Vein endothelial cell (primary cell): ENCODE measurements at places on chromosomes 11 and 22. TPM values are rescaled to one million over a fixed set of nuclear protein-coding genes. Genes with fewer than 3 reads are reported as not detected.

The ABCC8 gene
- not detected in 2 replicates for total RNA-seq

The TCN1 gene
- 0.10 TPM in 1 of 2 replicates, not detected in the other for total RNA-seq

The SLC25A18 gene
- not detected in 2 replicates for total RNA-seq

The DEUP1 gene
- total RNA-seq = not detected in 2 replicates

The EFEMP2 gene
- 22.2 and 40.2 TPM in 2 replicates for total RNA-seq

The C11orf91 gene
- total RNA-seq = 0.33 TPM in 1 of 2 replicates, not detected in the other

The NPAS4 gene
- total RNA-seq = not detected in 2 replicates

The SLC22A8 gene
- not detected in 2 replicates for total RNA-seq

The SDF2L1 gene
- total RNA-seq = 22.0 and 29.7 TPM in 2 replicates

The EMSY gene
- 17.6 and 27.3 TPM in 2 replicates for total RNA-seq

The CDCA5 gene
- 9.5 and 15.1 TPM in 2 replicates for total RNA-seq

The VPREB1 gene
- total RNA-seq = not detected in 2 replicates

The SPTBN2 gene
- total RNA-seq = 31.9 and 54.9 TPM in 2 replicates

The SCGB1D2 gene
- not detected in 2 replicates for total RNA-seq

The TANGO2 gene
- total RNA-seq = 44.8 and 51.6 TPM in 2 replicates

The C11orf97 gene
- not detected in 2 replicates for total RNA-seq

The AIFM3 gene
- total RNA-seq = 0.10 and 0.33 TPM in 2 replicates

The MAPK8IP1 gene
- 5.9 and 6.6 TPM in 2 replicates for total RNA-seq

The FADS3 gene
- 165 and 209 TPM in 2 replicates for total RNA-seq

The FAM180B gene
- not detected in 2 replicates for total RNA-seq

The ANO5 gene
- total RNA-seq = 0.38 and 0.65 TPM in 2 replicates

The TENM4 gene
- under 0.01 and 0.19 TPM in 2 replicates for total RNA-seq

The DUSP8 gene
- 0.57 and 1.3 TPM in 2 replicates for total RNA-seq

The OR52N1 gene
- total RNA-seq = not detected in 2 replicates

The OR52I2 gene
- not detected in 2 replicates for total RNA-seq

The HPS5 gene
- 22.9 and 25.1 TPM in 2 replicates for total RNA-seq

The GRM5 gene
- total RNA-seq = 0.33 and 0.67 TPM in 2 replicates

The OR52L1 gene
- total RNA-seq = not detected in 2 replicates

The SERPING1 gene
- total RNA-seq = not detected in 2 replicates

The TRIM49 gene
- total RNA-seq = not detected in 2 replicates

The OR5P2 gene
- total RNA-seq = 0.33 TPM in 1 of 2 replicates, not detected in the other

The YPEL4 gene
- under 0.01 and 0.29 TPM in 2 replicates for total RNA-seq
